ENCODE measurements at places on chromosomes 1 and 21. TPM values are rescaled to one million over a fixed set of nuclear protein-coding genes. Genes with fewer than 3 reads are reported as not detected.

The RXRG gene
- total RNA-seq: not detected

The C1orf105 gene
- total RNA-seq: not detected

The LCE2D gene
- not detected for total RNA-seq

The PDZK1IP1 gene
- 2.5 TPM for total RNA-seq

Data from airway epithelial cell (primary cell).